Posterior cingulate gyrus (tissue), 11 donors: ENCODE measurements at places on chromosomes 16 and 17.

DNA sequence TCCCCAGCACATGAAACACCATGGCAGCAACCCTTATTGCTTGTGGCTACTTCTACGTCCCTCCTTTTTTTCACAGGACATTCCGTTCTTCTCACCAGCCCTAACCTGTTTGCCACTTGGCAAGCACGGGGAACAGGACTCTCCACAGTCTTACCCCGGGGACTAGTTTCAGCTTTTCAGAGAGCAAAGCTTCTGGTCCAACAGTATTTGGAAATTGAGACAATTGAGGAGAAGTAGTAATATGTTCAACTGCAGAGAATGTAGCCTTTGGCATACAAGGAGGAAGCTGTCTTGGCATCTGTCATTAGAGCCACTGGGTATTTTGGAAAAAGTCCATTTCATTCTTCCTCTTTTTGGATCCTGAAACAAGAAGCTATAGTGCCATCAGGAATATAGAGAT is 65.7 kb downstream of the MAP2K6 start:
- DNase-seq, result no peak

DNA sequence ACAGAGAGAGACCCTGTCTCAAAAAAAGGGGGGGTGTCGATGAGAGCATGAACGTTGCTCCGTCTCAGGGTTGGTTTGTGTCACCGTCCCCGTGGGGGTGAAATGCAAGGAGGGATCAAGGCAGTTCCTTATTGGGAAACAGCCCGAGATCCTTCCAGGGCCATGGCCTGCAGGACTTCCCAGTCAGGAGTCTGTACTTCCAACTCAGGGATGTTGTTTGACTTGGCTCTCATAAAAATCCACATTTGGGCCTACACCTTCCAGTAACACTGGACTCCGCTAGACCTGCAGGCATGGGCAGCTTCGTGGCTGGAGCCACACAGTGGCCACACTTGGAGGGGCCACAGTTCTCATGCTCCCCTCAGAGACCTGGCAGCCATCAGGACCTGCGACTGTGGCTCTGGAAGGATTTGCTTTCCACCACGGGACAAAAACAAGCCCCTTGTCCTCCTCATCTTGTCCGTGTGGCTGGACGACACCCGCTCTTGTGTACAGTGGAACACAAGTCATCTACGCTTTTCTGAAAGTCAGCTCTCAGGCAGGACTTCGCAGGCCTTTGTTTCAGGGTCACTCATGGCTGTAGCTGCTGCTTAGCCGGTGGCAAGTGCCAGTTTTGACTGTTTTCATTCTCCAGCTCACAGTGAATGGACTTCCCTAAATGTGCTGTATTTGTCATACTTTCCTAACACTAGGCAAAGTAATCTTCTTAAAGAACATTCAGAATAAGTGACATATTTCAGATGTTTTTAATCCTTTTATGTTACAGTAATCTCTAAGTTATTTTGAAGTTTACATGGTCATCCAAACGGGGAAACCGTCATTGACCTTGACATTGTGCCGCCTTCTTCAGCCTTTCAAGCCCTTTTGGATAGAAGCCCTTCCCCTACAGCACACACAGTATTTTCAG is 24.2 kb upstream of the IL17C start:
- no peak for DNase-seq

DNA sequence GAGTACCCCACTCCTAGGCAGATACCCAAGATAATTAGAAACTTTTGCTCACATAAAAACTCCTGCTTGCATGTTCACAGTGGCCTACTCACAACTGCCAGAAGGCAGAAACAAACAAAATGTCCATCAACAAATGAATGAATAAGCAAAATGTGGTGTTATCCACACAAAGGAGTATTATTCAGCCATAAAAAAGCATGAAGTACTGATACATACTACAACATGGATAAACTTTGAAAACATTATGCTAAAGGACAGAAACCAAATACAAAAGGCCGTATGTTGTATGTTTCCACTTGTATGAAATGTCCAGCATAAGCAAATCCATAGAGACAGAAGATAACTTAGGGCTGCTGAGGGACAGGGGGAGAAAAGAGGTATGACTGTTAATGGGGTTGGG is 1.9 kb downstream of the HSDL1 start:
- no peak for DNase-seq

DNA sequence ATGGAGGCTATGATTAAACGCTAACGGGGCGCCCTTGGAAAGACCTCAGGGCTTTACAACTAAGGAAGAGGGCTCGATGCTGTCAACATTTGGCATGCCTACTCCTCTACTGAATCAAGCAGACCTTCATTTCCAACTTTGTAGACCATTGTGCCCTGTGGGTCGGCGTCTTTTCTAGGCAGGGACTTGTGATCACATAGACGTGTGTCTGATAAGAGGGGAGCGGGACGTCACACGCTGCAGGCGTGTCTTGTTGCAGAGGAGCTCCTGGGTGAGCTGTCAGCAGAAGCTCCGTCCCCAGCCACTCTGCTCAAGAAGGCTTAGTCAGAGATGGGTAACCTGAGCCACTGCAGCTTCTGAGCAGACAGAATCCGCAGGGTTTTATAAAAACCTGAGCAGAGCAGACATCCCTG is 2.8 kb downstream of the MAPK8IP3 start:
- peak; percentile 49 for DNase-seq

- no peak for DNase-seq
Measured at GRCh38 chr16:81655469-81656162, 123.5 kb upstream of the PLCG2 start.

DNA sequence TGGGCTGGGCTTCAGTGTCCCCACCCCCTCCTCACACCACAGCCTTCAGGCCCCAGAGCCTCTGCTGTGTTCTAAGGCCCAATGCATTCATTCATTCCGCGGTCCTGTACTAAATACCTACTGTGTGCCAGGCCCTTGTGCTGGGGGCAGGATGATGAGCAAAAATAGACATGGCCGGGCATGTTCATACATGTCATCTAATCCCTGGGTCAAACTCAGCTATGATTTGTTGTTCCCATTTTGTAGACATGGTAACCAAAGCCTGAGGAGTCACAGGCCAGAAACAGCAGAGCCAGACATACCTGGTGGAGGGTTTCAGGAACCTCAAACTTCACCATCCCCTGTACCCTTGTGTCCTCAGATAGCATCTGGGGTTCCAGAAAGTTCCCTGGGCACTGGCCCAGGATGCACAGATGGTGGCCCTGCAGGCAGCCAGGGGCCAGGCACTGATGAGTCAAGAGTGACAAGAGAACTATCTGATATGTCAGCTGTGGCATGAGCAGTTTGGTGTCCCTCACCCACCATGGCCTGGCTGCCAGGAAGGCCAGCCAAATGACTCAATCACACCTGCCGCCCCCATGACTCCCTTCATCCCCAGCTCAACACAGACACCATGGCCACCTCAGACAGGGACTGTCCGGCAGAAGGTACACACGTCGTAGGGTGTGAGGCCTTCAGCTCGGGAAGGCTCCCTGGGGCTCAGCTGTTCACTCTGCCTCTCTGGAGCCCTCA is 2.7 kb upstream of the RRAD start:
- no peak for DNase-seq

GRCh38 chr17:77708936-77709335 is 249.6 kb upstream of the TNRC6C start:
- DNase-seq, result no peak

DNA sequence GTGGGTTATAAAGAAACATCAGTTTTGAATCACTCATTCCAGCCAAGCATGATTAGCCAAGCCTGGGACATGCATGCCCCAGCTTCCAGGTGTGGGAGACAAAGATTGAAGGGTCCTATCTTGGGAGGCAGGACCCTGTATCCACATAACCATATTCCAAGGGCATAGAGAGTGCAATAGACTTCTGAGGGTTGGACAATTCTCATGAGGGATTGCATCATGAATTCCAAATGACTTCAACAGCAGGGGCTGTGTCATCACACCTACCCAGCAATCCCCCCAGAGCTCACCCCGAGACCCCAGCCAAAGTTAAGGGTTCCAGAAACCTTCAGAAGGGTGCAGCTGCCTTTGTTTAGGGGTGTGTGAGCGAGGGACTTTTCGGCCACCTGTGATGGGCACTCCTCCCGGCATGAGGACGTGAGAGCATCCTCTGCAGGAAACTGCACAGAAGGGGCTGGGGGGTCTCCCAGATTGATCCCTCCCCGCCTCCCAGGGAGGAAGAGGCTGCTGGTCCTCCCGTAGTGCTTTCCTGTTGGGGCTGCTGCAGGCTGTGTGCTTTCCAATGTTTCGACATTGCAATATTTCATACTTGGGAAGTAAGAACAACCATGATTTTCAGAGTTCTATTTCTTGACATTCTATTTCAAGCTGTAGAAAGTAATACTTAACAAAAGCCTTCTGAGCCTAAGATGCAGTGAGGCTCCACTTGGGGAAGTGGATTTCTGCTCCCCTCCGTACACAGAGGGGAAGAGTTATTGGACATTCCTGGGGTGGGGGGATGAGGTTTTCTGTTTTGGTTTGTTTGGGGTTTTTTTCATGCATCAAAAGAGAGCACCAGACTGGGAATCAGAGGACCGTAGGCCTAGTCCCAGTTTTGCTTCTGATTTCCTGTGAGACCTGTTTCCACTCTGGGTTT is 13.3 kb upstream of the PITPNM3 start:
- no peak for DNase-seq

- no peak for DNase-seq
Measured at GRCh38 chr16:66751053-66751302, 431 bp downstream of the DYNC1LI2 start.

DNA sequence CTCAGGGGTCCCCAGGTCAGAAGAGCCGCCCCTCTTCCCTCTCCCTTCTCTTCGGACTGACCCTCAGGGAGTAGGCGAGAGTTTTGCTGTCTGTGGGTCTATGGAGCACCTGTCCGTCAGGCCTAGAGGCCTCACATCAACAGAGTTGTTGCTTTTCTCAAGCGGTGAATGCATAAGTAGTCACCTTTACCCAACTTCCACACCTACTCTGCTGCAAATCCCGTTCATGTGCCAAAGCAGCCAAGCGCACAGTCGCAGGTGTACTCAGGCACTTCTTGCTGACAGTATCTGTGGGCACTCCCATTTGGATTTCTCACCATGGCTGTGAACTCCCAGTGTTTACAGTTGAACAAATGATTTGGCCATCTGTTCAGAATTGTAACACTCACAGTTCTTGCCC is 4.0 kb upstream of the FA2H start:
- no peak for DNase-seq

DNA sequence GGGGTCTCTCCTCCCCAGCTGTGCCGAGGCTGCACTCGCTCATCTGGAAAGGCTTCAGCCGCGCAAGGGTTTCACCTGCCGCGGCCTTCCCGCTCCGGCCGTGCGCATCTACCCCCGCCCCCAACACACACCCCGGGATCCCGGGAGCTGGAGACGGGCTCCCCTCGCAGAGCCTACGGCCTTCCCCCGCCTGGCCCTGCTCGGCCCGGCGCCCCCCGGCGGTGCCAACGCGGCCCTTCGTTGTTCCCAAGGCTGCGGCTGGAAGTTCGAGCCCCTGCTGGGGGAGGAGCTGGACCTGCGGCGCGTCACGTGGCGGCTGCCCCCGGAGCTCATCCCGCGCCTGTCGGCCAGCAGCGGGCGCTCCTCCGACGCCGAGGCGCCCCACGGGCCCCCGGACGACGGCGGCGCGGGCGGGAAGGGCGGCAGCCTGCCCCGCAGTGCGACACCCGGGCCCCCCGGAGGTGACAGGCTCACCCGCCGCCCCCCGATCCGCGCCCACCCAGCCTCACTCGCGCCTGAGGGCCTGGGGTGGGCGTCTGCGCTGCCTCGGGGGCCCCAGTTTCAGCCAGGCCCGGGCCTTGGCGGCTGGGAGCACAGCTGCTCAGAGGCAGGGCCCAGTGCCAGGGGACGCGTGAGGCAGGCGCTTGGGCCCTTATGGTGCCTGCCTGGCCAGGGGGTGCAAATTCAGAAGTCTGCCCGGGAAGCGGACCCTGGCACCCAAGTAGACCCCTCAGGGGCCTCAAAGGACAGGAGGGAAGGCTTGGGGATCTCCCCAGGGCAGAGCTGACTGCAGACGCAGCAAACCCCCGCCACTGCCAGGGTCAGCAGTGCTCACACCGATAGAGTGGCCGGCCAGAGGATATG is 11.2 kb downstream of the GALK1 start:
- DNase-seq, result peak; percentile 82

GRCh38 chr16:14347706-14348105 is 276.6 kb downstream of the MRTFB start:
- no peak for DNase-seq

DNA sequence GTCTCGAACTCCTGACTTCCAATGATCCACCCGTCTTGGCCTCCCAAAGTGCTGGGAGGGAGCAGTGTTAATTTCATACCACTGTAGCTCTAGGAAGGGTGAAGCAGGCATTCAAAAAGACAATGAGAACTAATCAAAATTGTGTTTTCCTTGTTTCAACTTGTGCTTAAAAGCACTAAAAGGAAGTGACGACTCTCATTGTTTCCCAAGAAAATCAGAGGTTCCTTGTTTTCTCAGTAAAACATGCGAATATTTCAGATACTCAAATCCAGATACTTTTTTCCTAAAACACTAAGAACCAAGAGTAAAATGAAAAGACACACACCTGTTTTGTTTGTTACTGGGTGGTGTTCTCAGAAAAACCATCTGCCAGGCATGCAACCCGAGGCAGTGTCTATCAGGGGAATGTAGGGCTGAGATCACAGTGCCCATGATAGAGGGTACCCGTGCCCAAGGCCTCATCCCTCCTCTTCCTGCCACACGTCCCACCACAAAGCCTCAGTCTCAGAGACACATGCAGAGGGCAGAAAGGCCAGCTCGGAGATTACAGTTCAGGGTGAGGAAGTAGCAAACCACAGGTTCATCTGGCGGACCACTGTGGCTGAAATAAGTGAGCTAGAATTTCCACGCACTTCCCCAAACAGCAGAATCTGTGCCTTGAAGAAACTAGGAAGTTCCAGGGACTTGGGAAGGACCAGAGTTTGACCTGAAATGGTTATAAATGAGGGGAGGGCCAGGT is 33.7 kb downstream of the GINS3 start:
- peak; percentile 14 for DNase-seq

DNA sequence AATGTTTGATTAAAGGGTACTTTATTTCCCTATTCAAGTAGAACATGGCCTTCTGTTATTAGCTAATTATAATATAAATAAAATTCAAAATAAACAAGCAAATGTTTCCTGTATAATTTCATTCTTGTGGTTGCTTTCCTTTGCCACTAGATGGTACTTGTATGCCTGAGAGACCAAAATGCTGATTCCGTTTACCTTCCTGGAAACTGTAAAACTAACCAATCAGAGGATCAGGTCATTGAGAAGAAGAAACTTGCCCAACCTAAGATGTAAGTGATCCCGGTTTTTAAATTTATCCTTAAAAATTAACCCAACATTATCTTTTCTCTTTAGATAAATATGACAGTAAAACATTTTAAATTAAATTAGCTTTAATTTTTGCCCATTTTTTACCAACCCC is 8.1 kb upstream of the ABCA5 start:
- no peak for DNase-seq

GRCh38 chr16:77761204-77761603 is 27.2 kb upstream of the VAT1L start:
- DNase-seq, result no peak

DNA sequence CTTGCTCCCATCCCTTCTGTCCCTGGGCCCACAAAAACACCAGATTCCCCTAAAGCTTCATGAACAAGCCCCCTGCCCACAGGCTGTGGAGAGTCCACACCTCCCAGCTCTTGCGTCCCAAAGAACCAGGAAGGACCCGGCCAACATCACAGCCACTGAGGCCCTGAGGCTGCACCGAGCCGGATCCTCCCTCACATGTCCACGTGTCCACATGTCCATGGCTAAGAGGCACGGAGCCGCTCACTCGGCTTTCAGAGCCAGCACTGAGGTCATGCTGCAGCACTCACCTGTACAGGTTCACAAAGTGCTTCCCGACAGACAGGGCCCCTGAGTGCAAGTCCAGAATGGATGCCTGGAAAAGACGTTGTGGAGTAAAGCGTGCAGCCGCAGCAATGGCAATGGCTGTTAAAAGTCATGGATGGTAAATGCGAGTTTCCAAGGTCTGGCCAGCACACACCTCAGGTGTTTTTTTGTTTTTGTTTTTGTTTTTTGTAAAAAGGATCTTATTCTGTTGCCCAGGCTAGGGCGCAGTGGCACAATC is 11.9 kb upstream of the HEXD start:
- no peak for DNase-seq
